Thyroid gland (tissue), 4 donors: ENCODE measurements at places on chromosomes 5 and 9. TPM values are rescaled to one million over a fixed set of nuclear protein-coding genes. Genes with fewer than 3 reads are reported as not detected.

GRCh38 chr5:132055441-132055807 is 5.0 kb upstream of the IL3 start:
- no peak overlapping the region for H3K4me3 ChIP-seq
- no peak for DNase-seq
- no peaks in the 10 kb centered on the region for H3K27me3 ChIP-seq
- H3K27ac ChIP-seq, result no peak overlapping the region
- H3K36me3 ChIP-seq, result no peaks in the 10 kb centered on the region

The LECT2 gene
- not detected for total RNA-seq

The SPINK5 gene
- 6.7 TPM for total RNA-seq

The PCDHB9 gene
- total RNA-seq, result 2.3 TPM

DNA sequence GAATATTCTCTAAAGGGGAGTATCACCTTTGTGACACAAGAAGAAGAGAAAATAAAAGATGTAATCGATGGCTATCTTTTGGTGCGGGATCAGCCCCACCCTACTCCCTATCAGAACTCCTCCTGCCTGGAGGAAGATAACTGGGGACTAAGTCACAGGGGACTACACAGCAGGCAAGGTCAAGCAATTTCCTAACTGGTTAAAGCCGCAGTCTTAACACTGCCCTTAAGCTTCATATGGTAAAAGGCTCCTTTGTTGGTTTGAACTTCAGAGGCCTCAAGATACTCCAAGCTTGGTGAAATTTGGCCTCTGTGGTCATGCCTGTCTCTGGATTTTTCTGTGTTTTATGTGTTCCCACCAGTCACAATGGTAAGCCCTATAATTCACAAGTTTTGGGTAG is 1.3 kb upstream of the SHISAL2B start:
- H3K36me3 ChIP-seq, result no peaks in the 10 kb centered on the region
- no peak for DNase-seq
- H3K4me1 ChIP-seq, result peaks cover 8% of the 10 kb centered on the region
- H3K4me3 ChIP-seq, result no peak overlapping the region

DNA sequence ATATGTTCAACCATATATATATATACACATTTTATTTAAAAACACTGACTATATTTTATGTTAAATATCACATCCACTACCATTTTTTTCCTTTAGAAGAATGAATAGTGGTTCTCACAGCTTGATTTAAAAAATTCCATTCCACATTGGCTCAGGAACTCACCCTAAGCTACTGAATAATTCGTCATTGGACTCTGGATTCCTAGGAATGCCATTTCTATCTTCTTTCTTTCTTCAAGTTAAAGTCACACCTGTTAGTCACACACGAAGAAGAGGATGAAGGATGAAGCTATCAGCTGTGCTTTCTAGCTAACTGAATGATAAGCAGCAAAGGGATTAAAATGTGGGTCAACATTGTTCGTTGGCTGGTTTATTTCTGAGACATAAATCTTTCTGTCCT is 7.9 kb downstream of the ELOVL7 start:
- H3K27me3 ChIP-seq, result no peaks in the 10 kb centered on the region
- no peaks in the 10 kb centered on the region for H3K4me1 ChIP-seq
- no peak overlapping the region for H3K4me3 ChIP-seq
- no peaks in the 10 kb centered on the region for H3K36me3 ChIP-seq
- DNase-seq, result no peak

GRCh38 chr9:79193501-79194223 is 378.1 kb upstream of the TLE4 start:
- no peak overlapping the region for H3K27ac ChIP-seq
- no peaks in the 10 kb centered on the region for H3K36me3 ChIP-seq
- no peak overlapping the region for H3K4me3 ChIP-seq
- no peaks in the 10 kb centered on the region for H3K4me1 ChIP-seq
- no peak for DNase-seq

- no peaks in the 10 kb centered on the region for H3K27me3 ChIP-seq
- DNase-seq, result no peak
- H3K4me1 ChIP-seq, result no peaks in the 10 kb centered on the region
- H3K27ac ChIP-seq, result no peak overlapping the region
- H3K36me3 ChIP-seq, result no peaks in the 10 kb centered on the region
- H3K4me3 ChIP-seq, result no peak overlapping the region
Measured at GRCh38 chr5:163033656-163034055, 403.7 kb upstream of the CCNG1 start.

DNA sequence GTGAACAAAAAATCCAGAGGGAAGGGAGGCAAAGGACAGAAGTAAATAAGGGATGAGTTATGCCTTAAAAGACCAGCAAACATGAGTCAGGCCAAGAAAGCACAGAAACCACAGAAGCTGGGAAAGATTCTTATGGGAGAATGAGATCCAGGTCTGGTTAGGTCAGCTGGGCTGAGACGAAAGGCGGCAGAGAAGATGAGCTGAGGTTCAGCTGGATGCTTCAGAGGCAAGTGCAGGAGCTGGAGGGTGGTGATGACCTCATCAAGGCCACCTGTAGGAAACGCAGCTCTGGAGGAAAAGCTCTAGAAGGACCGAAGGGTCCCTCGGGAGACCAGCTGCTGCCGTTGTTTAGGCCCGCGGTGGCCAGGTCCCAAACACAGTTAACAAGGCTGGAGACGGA is 152.0 kb downstream of the MYO10 start:
- DNase-seq, result no peak
- H3K4me3 ChIP-seq, result no peak overlapping the region
- H3K4me1 ChIP-seq, result no peaks in the 10 kb centered on the region
- H3K27me3 ChIP-seq, result no peaks in the 10 kb centered on the region
- H3K36me3 ChIP-seq, result no peaks in the 10 kb centered on the region

The ADAMTS13 gene
- 2.3 TPM for total RNA-seq

- no peak overlapping the region for H3K27ac ChIP-seq
- H3K4me1 ChIP-seq, result no peaks in the 10 kb centered on the region
- DNase-seq, result no peak
- no peaks in the 10 kb centered on the region for H3K36me3 ChIP-seq
Measured at GRCh38 chr5:144122081-144122480, 48.4 kb downstream of the YIPF5 start.

DNA sequence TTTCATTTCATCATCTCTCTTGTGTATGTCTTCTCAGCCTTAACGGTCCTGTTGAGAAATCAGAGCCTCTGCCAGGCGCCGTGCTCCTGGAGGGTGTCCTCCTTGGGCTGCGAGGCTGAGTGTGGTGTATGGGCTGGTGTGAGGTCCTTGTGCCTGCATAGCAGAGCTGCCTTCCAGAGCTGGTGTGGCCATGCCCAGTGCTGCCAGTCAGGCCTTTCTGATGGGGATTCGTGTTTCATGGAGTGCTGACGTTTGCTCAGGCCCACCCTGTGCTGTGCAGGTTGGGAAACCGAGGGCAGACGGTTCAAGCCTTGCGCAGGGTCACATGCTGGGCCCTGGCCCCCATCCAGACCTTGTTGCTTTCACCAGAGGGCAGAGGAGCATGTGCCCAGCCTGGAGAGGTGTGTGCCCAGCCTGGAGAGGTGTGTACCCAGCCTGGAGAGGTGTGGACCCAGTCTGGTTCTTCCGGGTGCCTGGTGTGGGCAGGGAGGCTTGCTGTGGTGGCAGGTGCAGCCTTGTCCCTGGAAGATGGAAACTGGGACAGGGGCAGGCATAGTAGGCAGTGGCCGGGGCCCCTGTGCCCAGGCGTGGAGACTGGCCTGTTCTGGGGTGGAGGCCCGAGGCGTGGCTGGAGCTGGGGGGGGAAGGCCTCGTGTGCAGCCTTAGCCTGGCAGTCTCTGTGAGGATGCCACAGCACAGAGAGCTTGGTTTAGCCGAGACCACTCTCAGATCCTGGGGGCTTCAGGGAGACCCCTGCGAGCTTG is 84.0 kb downstream of the RXRA start:
- H3K4me3 ChIP-seq, result no peak overlapping the region
- H3K27ac ChIP-seq, result peak overlapping the region; percentile 76
- DNase-seq, result peak; percentile 53
- no peaks in the 10 kb centered on the region for H3K36me3 ChIP-seq
- H3K27me3 ChIP-seq, result no peaks in the 10 kb centered on the region
- peaks cover 100% of the 10 kb centered on the region for H3K4me1 ChIP-seq

The RANBP6 gene
- total RNA-seq, result 25.5 TPM

DNA sequence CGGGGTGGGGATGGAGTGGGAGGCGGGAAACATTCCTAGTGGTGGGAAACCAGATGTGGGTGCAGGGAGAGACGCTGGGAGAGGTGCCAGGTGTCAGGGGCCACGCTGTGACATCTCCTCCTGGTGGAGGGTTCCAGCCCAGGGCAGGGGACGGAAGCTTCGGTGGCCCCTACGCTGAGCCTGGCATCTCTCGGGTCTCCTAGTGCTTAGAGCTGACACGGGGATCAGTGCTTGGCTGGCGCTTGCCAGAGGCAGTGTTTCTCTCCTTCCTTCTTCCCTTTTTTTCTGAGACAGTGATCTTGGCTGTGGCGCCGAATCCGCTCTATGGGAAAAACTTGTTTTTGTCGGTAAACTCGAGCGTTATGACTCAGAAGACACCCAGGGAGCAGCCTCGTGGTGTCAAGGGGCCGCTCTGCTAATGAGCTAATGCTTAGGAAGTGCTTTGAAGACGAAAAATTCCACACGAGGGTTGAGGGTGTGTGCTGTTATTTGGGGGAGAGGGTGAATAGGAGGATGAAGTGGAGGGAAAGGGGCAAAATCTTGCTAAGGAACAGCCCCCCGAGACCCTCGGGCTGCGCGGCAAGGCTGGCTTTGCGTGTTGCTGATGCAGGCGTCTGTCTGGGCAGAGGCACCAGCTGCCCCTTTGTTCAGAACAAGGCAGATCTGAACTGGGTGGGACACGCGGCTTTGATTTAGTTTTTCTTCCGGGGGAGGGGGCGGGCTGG is 20.4 kb upstream of the IER5L start:
- no peak overlapping the region for H3K4me3 ChIP-seq
- H3K27ac ChIP-seq, result peak overlapping the region; percentile 14
- no peaks in the 10 kb centered on the region for H3K4me1 ChIP-seq

The SEMA4D gene
- 28.4 TPM for total RNA-seq

The OBP2B gene
- not detected for total RNA-seq

The HK3 gene
- total RNA-seq, result 0.67 TPM

The ANKRD18B gene
- total RNA-seq, result 0.94 TPM

DNA sequence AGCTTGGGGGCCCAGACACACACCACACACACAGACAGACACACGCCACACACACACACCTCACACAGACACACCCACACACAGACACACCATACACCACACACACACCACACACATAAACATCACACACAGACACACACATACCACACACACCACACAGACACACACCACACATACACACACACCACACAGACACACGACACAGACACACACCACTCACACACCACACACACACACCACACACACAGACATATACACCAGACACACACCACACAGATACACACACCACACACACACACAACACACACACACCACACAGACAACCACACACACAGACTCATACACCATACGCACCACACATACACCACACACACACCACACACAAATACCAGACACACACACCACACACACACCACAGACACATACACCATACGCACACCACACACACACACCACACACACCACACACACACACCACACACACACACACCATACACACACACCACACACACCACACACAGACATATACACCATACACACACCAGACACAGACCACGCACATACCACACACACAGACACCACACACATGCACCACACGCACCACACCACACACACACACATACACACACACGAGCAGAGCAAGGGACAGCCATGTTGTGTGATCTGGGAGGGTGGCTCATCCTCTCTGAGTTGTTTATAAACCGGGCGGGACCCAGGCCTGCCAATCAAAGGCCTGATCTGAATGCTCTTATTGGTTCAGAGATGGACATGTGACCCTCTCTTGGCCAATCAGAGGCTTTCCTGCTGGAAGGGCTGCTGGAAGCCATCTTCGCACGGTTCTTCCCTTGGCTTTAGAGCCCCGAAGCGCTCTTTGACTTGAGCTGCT is 148.3 kb downstream of the GAPVD1 start:
- H3K4me3 ChIP-seq, result no peak overlapping the region
- peaks cover 4% of the 10 kb centered on the region for H3K4me1 ChIP-seq
- no peaks in the 10 kb centered on the region for H3K27me3 ChIP-seq
- DNase-seq, result no peak
- H3K27ac ChIP-seq, result no peak overlapping the region

DNA sequence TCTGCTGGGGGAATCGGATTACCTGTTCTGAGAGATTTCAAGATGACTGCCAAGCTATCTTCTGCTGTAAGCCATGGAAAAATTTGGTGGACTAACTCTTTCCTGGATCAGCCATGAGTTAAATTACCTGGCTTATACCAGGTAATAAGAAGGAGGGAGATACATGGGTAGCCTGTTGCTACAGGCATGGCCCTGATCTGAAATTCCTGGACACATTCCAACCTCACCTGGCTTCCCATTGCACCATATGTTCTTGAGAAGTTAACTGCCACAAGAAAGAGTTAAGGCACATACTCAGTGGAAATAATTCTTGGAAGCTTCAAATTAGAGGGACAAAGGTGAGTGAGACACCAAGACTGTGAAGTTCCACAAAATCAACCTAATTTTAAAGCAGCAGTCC is 371.3 kb downstream of the ACTL7B start:
- no peaks in the 10 kb centered on the region for H3K27me3 ChIP-seq
- H3K36me3 ChIP-seq, result no peaks in the 10 kb centered on the region
- DNase-seq, result no peak
- no peak overlapping the region for H3K4me3 ChIP-seq

- H3K27ac ChIP-seq, result no peak overlapping the region
- H3K27me3 ChIP-seq, result no peaks in the 10 kb centered on the region
- H3K4me3 ChIP-seq, result no peak overlapping the region
- H3K36me3 ChIP-seq, result peaks cover 5% of the 10 kb centered on the region
- no peaks in the 10 kb centered on the region for H3K4me1 ChIP-seq
- DNase-seq, result no peak
Measured at GRCh38 chr5:151491062-151491461, 43.7 kb downstream of the SLC36A1 start.

DNA sequence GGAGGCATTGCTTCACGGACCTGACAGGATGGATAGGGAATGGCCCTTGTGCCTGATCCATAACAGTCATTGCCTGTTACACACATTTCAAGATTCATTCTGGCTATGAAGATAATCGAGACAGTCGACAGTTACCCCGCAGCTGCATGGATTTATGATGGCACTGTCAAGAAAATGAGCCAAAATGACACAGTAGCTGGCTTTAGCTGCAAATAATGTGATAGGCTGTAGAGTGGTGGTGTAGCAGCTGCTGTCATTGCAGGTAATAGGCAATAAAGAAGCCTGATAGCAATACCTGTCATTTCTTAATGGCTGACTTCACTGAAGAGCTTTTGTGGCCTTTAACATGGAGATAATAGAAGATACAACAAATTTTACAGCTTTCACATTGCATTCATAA is 1085.2 kb upstream of the ARRDC3 start:
- no peaks in the 10 kb centered on the region for H3K27me3 ChIP-seq
- no peaks in the 10 kb centered on the region for H3K36me3 ChIP-seq
- no peaks in the 10 kb centered on the region for H3K4me1 ChIP-seq
- H3K27ac ChIP-seq, result no peak overlapping the region
- no peak for DNase-seq

The CAVIN4 gene
- 1.0 TPM for total RNA-seq

- no peak overlapping the region for H3K4me3 ChIP-seq
- H3K27ac ChIP-seq, result no peak overlapping the region
- no peaks in the 10 kb centered on the region for H3K36me3 ChIP-seq
- H3K27me3 ChIP-seq, result no peaks in the 10 kb centered on the region
- no peaks in the 10 kb centered on the region for H3K4me1 ChIP-seq
Measured at GRCh38 chr5:87909382-87909781, 359.3 kb downstream of the TMEM161B start.

- H3K27ac ChIP-seq, result no peak overlapping the region
- H3K4me3 ChIP-seq, result no peak overlapping the region
- H3K4me1 ChIP-seq, result no peaks in the 10 kb centered on the region
- H3K27me3 ChIP-seq, result no peaks in the 10 kb centered on the region
- no peak for DNase-seq
Measured at GRCh38 chr9:76932757-76933156, 26.8 kb upstream of the PRUNE2 start.

The CRB2 gene
- not detected for total RNA-seq
